ENCODE measurements at places on chromosomes 3 and 15.

- H3K36me3 ChIP-seq, result no peaks in the 10 kb centered on the region
- H3K4me3 ChIP-seq, result no peak overlapping the region
- H3K27me3 ChIP-seq, result no peaks in the 10 kb centered on the region
- DNase-seq, result peak; percentile 8
- no peak overlapping the region for H3K27ac ChIP-seq
- peaks cover 5% of the 10 kb centered on the region for H3K4me1 ChIP-seq
These were observed 82.0 kb downstream of the DPPA2 start for GRCh38 chr3:109234300-109234699.

- H3K27ac ChIP-seq, result no peak overlapping the region
- DNase-seq, result no peak
- H3K4me3 ChIP-seq, result no peak overlapping the region
- H3K4me1 ChIP-seq, result no peaks in the 10 kb centered on the region
- H3K36me3 ChIP-seq, result no peaks in the 10 kb centered on the region
- H3K27me3 ChIP-seq, result no peaks in the 10 kb centered on the region
These were observed 214.6 kb downstream of the MAGI1 start for GRCh38 chr3:65824166-65824565.

GRCh38 chr3:124774841-124775402, 44.7 kb downstream of the UMPS start:
- H3K36me3 ChIP-seq, result peaks cover 6% of the 10 kb centered on the region
- H3K27me3 ChIP-seq, result no peaks in the 10 kb centered on the region
- H3K27ac ChIP-seq, result no peak overlapping the region
- peaks cover 12% of the 10 kb centered on the region for H3K4me1 ChIP-seq

GRCh38 chr15:64642875-64643274, 132.5 kb downstream of the RBPMS2 start:
- H3K4me1 ChIP-seq, result no peaks in the 10 kb centered on the region
- DNase-seq, result no peak
- peak overlapping the region; percentile 12 for H3K27ac ChIP-seq
- H3K4me3 ChIP-seq, result no peak overlapping the region

- H3K36me3 ChIP-seq, result no peaks in the 10 kb centered on the region
- no peak overlapping the region for H3K27ac ChIP-seq
- DNase-seq, result no peak
- no peaks in the 10 kb centered on the region for H3K27me3 ChIP-seq
These were observed 487.5 kb downstream of the GABRG3 start for GRCh38 chr15:27458345-27459084.

- no peak overlapping the region for H3K4me3 ChIP-seq
- no peaks in the 10 kb centered on the region for H3K4me1 ChIP-seq
- no peaks in the 10 kb centered on the region for H3K36me3 ChIP-seq
- H3K27ac ChIP-seq, result no peak overlapping the region
- H3K27me3 ChIP-seq, result no peaks in the 10 kb centered on the region
These were observed 193.9 kb downstream of the ADAMTS17 start for GRCh38 chr15:100147828-100148227.

GRCh38 chr3:28786446-28786845, 437.8 kb upstream of the AZI2 start:
- H3K4me1 ChIP-seq, result peaks cover 3% of the 10 kb centered on the region
- no peak overlapping the region for H3K4me3 ChIP-seq
- no peak overlapping the region for H3K27ac ChIP-seq
- no peaks in the 10 kb centered on the region for H3K27me3 ChIP-seq
- no peaks in the 10 kb centered on the region for H3K36me3 ChIP-seq

DNA sequence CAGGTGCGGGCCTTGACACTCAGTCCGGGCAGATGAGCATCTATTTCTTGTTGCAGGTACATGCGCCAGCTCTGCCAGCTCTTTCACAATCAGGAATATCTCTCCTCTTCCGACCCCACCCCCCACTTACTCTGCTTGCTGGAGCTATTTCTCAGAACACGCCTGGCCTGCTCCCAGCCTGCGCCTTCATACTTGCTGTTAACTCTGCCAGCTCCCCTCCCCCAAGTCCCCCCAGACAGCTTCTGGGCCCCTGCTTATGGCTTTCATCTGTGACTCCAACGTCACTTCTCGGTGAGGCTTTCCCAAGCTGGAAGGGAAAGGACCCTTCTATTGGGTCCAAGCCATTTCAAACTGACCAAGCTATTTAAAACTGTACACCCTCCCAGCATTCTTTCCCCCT, 15.2 kb downstream of the MAGEF1 start:
- H3K27me3 ChIP-seq, result no peaks in the 10 kb centered on the region
- H3K27ac ChIP-seq, result no peak overlapping the region
- H3K36me3 ChIP-seq, result no peaks in the 10 kb centered on the region
- H3K4me1 ChIP-seq, result peaks cover 19% of the 10 kb centered on the region
- no peak for DNase-seq

DNA sequence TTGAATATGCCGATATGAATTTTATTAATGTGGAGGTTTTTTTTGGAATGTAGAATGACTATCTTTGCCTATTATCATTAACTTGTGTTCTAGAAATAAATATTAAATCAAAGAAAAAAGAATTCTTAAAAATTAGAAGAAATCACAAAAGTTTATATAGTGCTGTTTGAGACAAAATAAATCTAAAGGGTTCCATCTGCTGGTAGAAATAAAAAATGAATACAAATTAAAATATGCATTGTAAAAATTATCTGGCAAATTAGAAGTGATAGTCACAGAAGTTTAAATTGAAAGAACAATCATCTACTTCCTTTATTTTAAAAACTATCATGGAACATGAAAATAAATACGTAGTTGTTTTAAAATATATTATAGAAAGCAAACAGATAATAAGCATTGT, 22.7 kb upstream of the ZBTB20 start:
- H3K27me3 ChIP-seq, result no peaks in the 10 kb centered on the region
- no peak overlapping the region for H3K4me3 ChIP-seq
- no peaks in the 10 kb centered on the region for H3K36me3 ChIP-seq
- H3K4me1 ChIP-seq, result no peaks in the 10 kb centered on the region

All from neuronal stem cell (in vitro differentiated cells).